AG09309 (cell line): ENCODE measurements at places on chromosomes 11 and 22.

GRCh38 chr22:35126993-35127392 is 61.0 kb downstream of the ISX start:
- DNase-seq: no peak

DNA sequence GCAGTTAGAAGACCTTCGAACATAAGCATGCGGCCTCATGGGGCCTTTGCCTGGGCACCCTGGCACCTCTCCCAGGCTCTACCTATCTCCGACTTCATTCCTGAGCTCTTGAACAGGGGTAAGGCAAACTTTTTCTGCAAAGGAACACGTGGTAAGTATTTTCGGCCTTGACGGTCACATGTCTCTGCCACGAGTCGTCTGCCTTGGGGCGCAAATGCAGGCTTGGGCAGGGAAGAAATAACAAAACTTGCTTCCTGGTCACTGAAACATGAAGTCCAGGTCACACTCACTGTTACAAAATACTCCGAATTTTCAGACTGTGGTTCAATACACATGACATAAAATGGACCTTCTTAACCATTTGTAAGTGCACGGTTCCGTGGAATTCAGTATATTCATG is 3.4 kb upstream of the ASCL2 start:
- DNase-seq: no peak

DNA sequence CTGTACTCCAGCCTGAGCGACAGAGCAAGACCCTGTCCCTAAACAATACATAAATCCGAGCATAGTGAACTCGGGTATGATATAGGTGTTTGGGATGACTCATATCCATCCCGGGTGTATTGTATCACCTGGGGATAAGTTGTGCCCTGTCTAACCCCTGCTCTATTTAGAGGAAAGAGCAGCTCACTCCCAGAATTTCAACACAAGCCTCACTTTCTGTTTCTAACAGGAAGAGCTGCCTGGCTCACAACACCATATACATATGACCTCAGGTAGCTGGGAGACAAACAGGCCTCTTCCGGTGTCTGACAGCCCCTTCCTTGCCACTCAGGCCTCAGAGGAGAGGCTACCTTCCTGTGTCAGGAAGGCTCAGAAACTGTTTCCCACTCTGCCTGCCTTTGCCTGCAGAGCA is 9.9 kb upstream of the MICALL1 start:
- DNase-seq: no peak

DNA sequence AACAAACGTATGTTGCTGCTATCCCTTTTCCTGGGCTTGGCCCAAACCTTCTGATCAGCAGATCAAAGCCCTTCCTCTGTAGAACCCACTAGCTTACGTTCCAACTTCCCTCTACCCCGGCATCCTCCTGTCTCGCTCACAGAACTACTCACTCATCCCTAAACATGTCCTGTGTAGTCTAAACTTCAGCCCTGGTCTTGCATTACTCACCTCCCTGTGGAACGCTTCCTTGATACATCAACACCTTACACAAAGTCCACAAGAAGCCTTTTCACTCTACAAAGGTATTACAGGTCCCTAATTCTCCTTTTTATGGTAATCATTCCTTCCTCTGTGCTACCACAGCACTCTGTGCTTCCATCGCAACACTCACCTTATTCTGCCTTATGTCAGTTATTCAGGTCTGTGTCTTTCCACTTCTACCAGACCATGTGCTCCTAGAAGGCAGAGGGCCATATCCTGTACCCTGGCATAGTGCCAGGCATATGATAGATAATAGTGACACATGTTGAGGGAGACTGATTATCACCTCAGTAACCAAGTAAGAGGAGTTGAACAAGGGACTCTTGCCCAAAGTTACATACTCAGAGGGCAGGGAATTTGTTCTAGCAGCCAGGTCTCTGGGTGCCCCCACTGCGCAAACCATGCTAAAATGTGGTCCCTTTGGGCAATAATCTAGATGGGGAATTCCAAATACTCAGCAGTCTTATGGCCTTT is 41.6 kb downstream of the USP35 start:
- no peak for DNase-seq

- no peak for DNase-seq
Measured at GRCh38 chr11:121794671-121795141, 321.3 kb downstream of the BLID start.

DNA sequence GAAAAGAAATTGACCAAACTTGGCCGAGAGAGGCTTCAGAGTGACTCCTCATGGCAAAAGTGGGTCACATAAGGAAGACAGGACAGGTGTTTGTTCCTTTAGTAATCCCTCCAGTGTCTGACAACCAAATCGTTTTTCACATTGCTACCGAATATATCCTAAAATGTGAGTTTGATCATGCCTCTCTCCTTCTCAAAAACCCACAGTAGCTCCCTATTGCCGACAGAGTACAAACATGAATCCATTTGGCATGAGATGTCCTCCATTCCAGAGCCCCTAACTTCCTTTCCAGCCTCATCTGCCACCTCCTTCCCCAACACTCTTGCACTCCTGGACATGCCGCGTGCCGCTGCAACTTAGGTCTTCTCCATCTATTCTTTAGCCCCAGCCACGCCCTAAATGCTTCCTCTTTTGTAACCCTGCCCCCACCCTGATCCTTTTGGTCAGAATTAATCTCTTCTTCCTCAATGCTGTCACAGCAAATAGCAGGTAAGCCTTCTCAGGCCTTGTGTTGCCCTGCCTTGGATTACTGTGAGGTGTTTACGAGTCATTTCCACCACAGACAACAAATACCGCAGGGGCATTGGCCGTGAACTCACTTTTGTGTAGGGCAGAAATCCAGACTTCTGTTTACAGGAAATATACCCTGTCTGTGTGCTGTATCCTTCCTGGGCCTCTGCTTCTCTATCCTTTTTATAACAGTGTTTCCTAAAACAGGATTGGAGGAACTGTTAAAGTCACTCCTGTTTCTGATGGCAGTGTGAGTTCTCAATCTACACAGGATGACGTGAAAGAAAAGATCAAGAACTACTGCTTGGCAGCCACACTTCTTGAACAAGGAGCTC is 66.0 kb upstream of the FTH1 start:
- DNase-seq: no peak

- no peak for DNase-seq
Measured at GRCh38 chr22:24440270-24440717, 12.9 kb downstream of the ADORA2A start.

GRCh38 chr11:46372086-46372485 is 9.4 kb upstream of the MDK start:
- DNase-seq: no peak

DNA sequence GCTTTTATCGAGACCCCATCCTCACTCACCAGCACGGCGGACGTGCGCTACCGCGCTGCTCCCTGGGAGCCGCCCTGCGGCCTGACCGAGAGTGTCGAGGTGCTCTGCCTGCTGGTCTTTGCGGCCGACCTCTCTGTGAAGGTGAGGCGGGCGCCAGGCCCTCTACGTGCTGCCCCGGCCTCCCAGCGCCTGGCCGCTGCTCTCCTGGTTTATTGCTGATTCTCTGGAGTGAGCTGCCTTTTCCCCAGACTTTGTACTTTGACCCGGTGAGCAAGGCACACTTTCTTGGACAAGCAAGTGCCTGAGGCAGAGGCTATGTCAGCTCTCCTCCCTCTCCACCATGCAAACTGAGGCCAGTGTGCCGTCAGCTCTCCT is 6.5 kb downstream of the TPCN2 start:
- DNase-seq: no peak

DNA sequence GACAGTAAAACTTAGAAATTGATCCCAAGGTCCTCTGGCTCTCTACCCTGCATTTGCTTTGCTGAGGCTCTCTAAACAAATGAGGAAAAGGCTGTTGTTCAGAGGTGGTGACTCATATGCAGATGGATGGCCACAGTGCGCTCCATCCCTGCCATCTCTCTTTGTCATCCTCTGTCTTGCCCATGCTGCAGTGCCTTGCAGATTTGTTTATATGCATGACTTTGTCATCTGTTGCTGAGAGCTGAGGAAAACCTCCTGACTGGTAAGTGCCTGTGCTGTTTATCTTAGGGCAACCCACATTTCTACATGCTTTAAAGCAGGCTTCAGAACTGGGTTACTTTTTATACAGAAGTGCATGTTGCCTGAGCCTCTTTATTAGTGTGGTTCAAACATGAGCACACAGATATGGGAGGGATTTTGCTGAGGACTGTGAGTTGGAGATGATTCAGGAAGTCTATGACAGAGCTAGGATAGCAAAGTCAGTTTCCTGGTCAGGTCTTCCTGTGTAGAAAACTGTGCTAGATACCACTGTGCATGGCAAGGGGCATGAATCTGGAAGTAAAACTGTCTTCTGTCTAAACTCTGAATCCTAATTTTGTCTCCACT is 57.4 kb downstream of the JAM3 start:
- DNase-seq: peak; percentile 57

- DNase-seq: peak; percentile 33
Measured at GRCh38 chr11:73426219-73426850, 50.1 kb downstream of the RELT start.

GRCh38 chr11:102620818-102621561 is 4.1 kb downstream of the MMP20 start:
- no peak for DNase-seq
